ENCODE measurements at places on chromosomes 12 and 14.

DNA sequence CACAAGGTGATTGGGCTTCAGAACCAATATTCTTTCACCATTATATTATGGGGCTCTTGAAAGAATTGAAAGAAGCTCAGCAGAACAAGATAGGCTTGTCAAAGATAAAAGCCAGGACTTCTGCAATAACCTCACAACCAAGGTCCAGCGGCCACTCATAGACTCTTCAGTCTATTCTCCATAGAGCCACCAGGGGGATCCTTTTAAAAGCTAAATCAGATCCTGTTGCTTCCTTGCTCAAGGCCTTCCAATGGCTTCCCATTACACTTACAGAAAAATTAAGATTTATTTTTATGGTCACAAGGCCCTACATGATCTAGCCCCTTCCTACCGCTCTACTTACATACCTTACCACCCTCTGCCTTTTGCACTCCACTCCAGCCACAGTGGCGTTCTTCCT lies 169.6 kb downstream of the C12orf42 start:
- no peak for DNase-seq

DNA sequence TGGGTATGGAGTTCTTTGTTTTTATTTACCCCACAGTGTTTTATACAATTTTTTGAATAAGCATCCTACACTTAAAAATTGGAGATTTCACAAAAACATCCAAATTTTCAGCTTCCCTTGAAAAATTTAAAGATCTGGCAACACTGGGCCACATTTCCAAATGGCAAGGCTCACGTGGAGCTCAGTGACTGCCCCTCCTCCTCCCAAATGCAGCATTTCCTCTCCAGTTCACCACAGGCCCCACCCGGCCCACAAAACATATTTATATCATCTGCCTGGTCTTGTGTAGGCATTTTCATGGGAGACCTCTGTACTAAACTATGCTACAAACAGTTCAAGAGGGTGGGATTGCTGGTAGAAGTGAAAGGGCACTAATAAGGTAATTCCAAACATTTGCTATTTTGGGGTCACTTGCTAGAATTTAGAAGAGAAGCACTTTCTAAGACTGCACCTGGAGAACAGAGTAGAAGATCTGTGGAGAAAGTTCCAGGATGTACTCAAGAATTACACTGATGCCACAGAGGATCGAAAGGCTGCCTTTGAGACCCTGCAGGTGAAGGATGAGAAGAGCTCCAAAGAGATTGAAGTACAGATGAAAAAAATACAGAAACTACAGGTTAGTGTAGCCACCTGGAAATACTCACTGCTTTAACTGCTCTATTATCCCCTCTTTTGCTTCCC lies 7.3 kb downstream of the FKBP11 start:
- DNase-seq = no peak

- DNase-seq = no peak
Measured at GRCh38 chr12:93616584-93617101, 44.2 kb downstream of the SOCS2 start.

GRCh38 chr14:67852926-67853604 lies 33.5 kb downstream of the RAD51B start:
- DNase-seq = no peak

DNA sequence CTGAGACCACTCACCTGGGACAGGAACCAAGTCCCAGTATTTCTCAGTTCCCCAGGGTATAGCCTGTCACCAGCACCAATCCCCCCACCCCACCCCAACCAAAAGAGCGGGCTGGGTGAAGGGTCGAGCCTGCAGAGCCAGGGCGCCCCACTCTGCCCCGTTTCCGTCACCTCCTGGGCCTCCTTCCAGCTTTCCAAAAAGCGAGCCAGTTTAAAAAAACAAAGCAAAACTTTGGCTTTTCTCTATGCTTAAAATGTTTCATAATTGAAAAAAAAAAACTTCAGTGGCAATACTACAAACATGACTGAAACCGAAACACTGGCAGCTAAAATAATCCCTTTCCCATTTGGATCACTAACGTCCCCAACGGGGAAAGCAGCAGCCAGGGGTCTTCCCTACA lies 7.5 kb downstream of the CAMKK2 start:
- no peak for DNase-seq

DNA sequence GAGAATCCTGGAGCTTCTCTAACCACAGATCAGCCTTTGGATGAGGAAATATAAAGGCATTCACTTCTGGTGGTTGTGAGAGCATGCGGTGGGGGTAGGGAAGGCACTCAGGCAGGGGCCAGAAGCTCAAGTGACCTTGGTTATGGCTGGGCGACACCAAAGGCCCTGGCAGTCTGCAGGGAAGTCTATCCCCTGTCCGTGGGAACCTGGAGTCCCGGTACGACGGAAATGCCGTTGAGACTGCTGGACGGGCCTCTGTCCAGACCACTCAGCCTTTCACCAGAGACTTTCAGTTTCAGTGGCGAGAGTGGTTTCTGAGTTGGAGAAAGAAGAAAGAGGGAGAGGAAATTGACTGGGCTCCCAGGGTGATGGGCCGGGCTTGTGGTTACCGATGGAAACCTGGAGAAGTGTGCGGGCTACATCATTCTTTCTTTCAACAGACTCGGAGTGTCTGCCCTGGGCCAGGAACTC lies 20.9 kb downstream of the ISCA2 start:
- DNase-seq = no peak

DNA sequence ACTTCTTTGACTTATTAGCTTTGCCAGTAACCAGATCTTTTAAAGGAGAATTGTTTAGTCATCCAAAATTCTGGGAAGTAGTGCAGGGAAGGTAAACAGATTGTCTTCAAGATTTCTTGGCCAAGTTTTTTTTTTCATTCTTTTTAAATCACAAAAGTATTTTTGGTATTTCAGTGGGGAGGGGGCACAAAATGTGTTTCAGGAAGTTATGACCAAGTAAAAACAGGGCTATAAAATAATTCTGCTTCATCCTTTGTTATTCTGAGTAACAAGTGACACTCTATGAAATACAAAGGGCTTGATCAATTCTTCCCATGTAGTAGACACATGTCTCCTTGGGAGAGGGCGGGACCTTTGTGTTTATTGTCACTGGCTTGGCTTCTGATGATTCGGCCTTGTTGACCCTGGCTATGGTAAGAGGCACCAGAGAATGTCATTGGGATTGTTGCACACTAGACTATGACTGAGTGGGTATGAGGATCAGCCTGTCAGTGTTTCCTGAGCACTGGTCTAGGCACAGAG lies 55.4 kb downstream of the SUSD6 start:
- DNase-seq = no peak

DNA sequence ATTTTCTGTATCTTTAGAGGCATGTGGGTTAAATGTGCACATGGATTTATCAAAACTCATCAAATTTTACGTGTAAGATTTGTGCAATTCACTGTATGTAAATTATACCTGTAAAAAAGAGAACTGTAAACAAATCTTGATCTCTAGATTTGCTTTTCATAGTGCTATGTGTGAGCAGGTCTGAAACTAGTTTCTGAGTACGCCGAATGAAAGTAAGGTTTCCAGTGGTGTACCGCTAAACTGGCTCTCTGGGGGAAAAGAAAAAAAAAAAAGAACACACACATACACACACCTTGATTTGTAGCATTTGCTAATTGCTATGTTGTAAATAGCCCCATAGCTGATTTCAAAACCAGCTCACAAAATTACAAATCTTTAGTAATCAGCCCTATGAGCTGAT lies 8.6 kb upstream of the SLC41A2 start:
- DNase-seq = no peak

DNA sequence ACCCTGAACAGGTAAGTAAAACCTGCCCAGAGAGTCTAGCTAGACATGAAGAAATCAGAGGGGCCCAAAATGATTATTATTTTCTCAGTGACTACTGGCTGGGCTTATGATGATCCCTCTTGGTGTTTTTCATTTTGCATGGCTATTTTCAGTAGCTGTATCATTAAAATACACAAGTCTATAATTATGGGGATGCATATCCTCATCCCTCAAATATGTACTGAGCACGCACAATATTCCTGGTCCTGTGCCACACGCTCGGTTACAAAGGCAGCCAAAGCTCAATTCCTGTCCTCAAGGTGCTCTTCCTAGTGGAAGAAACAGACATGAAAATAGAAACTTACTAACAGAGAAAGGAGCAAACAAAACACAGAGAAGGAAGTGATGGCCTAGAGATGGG lies 180.0 kb downstream of the DAD1 start:
- DNase-seq = no peak

DNA sequence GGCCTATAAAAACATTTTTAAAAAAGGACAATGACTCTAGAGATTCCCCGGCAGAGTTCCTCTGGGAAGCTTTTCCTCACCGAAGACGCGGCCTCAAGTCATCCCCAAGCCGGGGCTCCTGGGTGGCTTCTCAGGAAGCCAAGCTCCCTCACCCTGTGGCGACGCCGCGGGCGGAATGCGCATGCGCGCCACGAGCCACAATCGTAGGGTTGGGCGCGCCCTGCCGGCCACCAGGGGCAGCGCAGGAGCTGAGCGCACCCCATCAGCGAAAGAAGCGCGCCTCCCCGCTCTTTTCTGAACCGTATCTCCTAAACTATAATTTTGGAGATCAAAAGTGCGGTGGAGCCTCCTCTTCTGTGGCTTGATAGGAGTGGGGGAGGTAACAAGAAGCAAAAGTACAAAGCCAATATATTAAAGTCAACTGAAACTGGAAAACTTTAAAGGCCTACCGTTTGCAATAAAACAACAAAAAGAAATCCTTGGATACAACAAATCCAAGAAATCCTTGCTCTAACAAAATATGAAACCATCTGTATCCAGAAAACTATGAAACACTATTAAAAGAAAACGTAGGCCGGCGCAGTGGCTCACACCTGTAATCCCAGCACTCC lies 17.4 kb upstream of the CHFR start:
- DNase-seq = peak; percentile 81

DNA sequence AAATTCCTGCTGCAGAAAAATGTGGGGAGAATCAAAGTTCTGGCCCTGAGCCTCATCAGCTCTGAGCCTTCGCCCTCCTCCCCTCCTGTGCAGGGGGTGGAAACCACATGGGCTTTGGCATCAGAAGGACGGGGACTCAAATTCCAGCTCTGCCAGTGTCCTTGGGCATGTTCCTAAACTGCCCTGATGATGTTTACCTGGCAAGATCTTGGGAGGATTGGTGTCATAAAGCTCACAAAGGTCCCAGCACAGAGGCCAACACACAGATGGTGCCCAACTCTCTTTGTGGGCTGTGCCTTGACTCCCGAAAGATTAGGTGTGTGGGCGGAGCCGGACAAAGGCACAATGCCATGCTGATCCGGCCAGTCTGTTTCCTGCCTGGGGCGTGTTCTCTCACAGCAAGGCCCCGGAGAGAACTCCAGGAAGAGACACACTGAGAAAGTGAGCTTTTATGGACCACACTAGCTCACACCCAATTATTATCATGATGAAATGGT lies 20.5 kb upstream of the CLMN start:
- DNase-seq = no peak

DNA sequence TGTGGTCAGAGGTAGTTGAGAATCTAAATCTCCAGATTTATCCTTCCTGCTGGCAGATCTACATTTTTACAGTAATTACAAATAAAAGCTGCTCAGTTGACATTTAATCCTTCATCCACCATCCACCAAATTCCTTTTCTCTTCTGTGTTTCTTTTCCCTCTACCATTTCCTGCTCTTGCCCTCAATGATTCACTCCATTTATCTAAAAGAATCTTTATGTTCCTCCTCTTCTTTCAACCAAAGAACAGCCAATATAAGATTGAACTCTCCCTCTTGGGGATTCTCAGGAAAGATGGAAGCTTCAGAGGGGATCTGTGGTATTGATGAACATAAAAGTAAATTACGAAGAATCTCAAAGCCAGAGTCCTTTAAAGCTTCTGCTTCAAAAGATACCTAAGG lies 4.4 kb downstream of the MAP4K5 start:
- no peak for DNase-seq

- DNase-seq = no peak
Measured at GRCh38 chr12:66739940-66740651, 61.2 kb upstream of the GRIP1 start.

GRCh38 chr12:92859650-92860386 lies 69.3 kb downstream of the EEA1 start:
- DNase-seq = no peak

DNA sequence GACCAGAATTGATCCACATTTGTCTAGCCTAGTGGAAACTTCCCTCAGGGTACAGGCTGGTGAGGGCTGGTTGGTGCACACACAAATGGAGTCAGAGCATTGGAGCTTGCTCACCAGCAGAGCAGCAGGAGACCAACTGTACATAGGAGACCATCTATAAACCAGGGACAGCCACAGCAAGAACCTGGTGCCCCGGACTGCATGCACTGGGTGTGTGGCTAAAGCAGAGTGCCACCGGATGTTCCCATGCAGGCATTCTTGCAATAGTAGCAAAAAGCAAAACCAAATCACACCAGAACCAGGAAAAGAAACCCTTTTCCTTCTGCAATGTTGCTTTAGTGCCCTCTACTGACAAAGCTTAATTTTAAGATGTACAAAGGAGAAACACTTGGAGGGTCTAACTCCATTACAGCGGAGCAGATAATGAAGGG lies 136.4 kb downstream of the MDGA2 start:
- no peak for DNase-seq

- no peak for DNase-seq
Measured at GRCh38 chr12:91685917-91686316, 459.7 kb downstream of the BTG1 start.

DNA sequence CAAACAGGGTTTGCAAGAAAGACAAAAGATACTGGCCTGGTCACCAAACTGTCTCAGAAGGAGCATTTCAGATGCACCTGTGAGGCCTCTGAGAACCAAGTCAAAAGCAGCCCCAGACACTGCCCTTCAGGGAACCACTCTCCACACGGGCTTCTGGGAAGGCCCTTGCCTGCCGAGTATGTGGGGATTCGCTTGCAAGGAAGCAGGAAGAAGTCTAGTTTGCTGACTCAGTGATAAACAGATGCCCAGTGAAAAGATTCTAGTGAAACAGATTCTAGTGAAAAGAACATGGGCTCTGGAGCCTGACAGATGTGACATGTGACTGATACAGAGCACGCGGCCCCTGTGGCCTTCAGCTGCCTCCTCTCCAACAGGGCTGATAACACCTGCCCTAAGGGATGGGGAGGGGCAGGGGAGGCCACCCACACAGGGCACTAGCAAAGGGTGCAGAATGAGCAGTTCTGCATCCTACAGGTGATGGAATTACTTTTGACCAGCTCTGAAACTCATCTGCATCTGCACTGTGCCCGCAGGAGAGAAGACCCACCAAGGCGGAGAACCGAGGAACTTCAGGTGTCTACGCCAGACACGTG lies 19.1 kb downstream of the AMN start:
- no peak for DNase-seq

- no peak for DNase-seq
Measured at GRCh38 chr12:128137140-128137539, 129.8 kb upstream of the TMEM132C start.

DNA sequence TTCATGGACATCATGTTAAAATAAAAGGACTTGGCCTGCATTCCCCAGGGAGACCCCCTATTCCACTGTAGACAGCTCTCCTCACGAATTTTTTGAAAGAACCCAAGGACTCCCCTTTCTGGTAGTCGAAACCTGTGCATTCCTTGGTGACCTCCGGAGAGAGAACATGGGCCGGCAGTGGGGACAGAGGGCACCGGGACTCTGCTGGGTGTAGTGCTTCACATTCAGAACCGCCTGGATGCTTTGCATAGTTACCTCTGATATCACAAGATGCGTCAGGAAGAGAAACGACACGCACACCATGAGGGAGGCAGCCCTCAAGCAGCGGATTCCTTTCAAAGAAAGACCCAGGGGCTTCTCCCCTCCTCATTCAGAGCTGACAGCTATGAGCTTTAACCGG lies 9.7 kb downstream of the CKAP4 start:
- no peak for DNase-seq

- DNase-seq = no peak
Measured at GRCh38 chr12:93737457-93738198, 60.5 kb downstream of the CRADD start.

- no peak for DNase-seq
Measured at GRCh38 chr12:101838628-101839323, 8.0 kb upstream of the GNPTAB start.
